HT-29 (cell line): ENCODE measurements at places on chromosomes 7 and 10.

DNA sequence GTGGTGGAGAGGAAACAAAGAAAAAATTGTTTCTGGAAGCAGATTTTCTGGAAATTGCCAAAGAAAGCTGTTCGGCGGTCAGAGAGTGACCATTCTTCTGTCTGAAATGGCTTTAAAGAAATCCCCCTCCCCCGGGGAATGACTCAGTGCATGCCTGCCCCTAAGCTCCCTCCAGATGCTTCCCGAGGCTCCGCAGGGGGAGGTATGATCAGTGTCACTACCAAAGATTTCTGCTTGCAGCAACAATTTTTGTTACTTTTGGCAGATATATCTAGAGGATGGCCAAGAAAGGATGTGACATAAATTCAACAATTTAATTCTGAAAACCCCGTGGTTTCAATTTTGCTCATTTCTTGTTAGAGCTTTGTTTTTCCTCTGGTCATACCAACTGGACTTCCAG, 163.9 kb downstream of the JCAD start:
- DNase-seq: no peak

DNA sequence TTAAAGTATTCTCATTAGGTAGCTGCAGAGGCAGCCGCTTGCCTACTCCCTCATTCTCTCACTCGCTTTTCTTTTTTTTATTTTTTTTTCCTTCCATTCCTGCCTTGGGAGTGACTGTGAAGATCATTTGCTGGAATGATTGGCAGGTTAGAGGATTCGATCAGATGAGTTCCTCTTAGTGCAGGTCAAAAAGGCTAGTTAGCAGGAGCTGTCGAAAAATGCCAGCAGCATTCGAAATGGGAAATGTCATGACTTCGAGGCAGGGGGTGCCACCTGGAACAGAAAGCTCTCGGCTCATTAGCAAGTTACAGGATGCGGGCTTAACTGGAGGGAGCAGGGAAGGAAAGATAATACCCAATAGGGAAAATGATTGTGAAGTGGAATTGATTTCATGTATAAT, 137.5 kb upstream of the FZD1 start:
- DNase-seq: no peak

GRCh38 chr10:113802997-113803396, 50.9 kb downstream of the DCLRE1A start:
- DNase-seq: no peak

DNA sequence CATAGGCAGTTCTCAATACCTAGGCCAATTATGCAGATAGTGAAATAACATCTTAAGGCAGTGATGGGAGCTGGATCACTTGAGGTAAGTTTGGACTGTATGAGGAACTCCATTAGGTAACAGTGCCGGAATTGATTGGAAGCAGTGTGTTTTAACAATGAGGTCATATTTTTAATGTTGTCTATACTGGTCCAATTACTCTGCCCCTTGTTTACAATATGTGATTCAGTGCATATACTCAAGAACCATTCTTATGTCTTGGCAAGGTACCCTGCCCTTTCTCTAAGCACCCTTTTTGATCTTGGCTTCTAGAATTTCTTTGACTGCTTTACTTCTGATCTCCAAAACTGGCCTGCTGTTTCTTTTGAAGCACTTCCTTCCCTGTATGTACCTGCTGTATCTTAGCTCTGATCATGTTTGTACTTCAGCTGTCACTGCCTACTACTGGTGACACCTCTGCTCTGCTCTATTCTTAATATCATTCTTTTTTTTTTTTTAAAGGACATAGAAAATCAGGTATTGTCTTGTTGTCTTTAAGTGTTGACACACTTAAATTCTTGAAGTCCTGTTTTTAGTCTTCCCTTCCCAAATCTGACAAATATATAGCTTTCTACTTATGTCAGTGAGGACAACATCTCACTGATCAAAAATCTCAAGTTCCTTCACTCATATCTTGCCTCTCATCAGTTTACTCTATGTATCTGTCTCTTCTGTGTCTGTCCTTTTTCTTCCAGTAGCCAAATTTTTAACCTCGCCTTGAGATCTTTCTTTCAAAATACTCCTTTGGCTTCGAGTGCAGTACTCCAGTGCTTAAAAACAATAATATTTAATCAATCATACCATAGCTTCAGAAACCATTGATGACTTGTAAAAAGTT, 46.4 kb upstream of the RPA3 start:
- no peak for DNase-seq
